ENCODE measurements at places on chromosomes 12 and 14. TPM values are rescaled to one million over a fixed set of nuclear protein-coding genes. Genes with fewer than 3 reads are reported as not detected.
A peak's percentile ranks its signal among the peaks of the same experiment; 100 is the strongest.

GRCh38 chr14:35287431-35288013 is 4.7 kb upstream of the PSMA6 start:
- DNase-seq: peak; percentile 62

The GUCY2C gene
- not detected for total RNA-seq

The CCDC177 gene
- total RNA-seq: not detected

The FOXM1 gene
- total RNA-seq: 38.8 TPM

DNA sequence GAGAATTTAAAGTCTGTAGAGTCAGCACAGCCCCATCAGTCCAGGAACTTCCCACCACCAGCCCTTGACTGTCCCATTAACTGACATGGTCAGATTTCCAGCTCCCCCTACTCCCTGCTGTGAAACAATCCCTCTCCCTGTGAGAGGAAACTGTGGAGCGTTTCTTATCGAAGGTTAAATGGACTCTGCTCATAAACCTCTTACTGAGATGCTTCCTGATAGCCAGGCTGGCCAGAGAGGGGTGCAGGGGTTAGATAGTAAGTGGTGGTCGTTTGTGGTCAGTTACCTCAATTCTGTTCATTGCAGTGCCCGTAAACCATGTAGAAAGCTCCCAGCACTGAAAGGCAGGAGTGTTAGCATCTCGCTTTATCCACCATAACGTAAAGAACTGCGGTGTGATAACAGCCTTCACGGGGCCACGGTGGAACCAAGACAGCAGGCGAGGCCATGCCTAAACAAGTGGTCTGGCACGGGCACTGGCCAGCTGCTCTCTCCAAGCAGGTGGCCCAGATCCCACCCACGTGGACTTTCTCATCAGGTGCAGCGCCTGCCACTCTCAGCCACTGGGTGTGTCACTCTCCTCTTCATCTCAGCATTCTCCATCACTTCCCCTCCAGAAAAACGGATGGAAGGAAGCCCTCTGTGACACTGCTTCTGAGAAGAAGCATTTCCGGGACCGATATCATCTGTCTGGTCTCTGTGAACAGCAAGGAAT is 102.2 kb downstream of the FBXL14 start:
- DNase-seq: no peak

The MBD6 gene
- total RNA-seq: 0.91 TPM

The SLC7A7 gene
- total RNA-seq: 0.51 TPM

The KRT74 gene
- not detected for total RNA-seq

The HOXC13 gene
- total RNA-seq: 2.8 TPM

GRCh38 chr12:51941604-51942003 is 9.9 kb upstream of the ACVR1B start:
- no peak for DNase-seq

The CDCA3 gene
- 107 TPM for total RNA-seq

The GSG1 gene
- total RNA-seq: not detected

- no peak for DNase-seq
These were observed 13.9 kb downstream of the TMEM119 start for GRCh38 chr12:108583991-108584390.

The RBP5 gene
- 0.46 TPM for total RNA-seq

The GPR162 gene
- total RNA-seq: 0.74 TPM

DNA sequence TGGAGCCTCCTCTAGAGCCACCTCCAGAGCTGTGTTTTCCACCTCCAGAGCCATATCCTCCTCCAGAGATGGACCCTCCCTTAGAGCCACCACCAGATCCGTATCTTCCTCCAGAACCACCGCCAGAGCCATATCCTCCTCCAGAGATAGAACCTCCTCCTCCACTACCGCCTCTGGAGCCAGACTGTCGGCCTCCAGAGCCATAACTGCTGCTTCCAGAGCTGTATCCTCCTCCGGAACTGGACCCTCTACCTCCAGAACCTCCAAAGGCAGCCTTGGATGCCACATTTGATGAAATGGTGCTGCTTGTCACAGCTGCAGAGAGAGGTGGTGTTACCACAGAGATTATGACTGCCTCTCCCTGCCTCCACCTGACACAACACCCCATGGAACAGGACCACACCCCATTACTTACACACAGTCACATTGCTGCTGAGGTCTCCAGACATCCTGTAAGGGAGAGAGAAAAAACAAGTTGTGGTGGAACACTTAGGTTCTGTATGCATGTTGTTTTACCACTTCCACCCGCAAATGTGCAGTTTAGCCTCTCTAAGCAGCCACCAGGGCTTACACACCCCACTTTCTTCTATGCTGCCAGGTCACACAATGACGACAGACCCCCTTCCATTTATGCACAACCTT is 6.8 kb downstream of the KRT2 start:
- DNase-seq: no peak

The INHBC gene
- not detected for total RNA-seq

DNA sequence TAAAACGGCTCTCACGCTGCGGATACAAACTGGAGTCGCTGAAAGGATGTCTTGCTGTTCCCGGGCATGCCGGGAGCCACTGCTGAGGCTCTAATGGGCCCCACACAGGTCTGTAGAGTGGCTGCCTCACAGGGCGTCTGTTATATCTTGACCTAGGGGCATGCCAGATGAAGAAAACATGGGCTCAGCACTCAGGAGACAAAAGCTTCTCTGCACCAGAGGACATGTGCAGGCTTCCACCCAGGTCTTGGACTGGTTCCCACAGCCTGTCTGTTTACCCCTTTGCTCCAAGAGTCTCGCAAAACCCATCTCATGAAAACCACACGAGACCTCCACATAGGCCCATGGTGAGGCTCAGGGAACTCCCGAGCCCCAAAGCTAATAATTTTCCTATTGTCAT is 134.2 kb downstream of the RPS29 start:
- no peak for DNase-seq

- DNase-seq: no peak
These were observed 2.2 kb downstream of the ANKRD33 start for GRCh38 chr12:51890133-51890464.

The RPGRIP1 gene
- total RNA-seq: not detected

- no peak for DNase-seq
These were observed 446.1 kb downstream of the ZFP36L1 start for GRCh38 chr14:68346556-68347343.

The SHMT2 gene
- total RNA-seq: 236 TPM

GRCh38 chr14:100140452-100141078 is 18.9 kb downstream of the DEGS2 start:
- DNase-seq: no peak

- DNase-seq: no peak
These were observed 49.1 kb downstream of the PTGER2 start for GRCh38 chr14:52363041-52363704.

- peak; percentile 33 for DNase-seq
These were observed 670 bp upstream of the PSMA3 start for GRCh38 chr14:58243790-58244555.

The PTPRQ gene
- not detected for total RNA-seq

- peak; percentile 1 for DNase-seq
These were observed 378.1 kb downstream of the ALG10 start for GRCh38 chr12:34400411-34400881.

DNA sequence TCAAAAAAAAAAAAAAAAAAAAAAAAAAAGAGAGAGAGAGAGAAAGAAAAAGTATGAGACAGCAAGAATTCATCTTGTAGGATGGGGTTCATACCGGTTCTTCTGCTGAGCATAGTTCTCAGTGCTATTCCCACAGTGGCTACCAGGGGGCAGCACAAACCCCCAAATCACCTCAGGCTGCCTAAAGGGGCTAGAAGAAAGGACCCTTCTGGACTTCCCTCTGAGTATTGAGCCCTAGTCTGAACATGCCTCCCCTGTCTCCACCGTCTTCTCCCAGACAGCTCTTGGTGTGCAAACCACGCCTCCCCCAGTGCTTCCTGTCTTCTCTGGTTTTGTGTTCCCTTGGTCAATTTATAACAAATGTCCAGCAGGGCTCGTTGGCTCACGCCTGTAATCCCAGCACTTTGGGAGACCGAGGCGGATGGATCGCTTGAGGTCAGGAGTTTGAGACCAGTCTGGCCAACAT is 31.3 kb upstream of the SMUG1 start:
- DNase-seq: peak; percentile 77

DNA sequence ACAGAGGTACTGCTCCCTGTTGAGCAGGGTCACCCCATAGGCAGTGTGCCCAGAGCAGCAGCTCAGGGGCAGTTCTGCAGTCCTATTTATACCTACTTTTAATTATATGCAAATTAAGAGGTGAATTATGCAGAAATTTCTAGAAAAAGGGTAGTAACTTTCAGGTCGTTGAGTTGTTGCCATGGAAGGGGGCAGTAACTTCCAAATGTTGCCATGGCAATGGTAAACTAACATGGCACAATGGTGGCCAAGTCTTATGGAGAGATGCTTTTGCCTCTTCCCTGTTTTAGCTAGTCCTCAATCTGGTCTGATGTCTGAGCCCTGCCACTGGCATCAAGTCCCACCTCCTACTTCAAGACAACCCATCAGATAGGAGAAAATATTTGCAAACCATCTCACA is 30.4 kb upstream of the P2RX7 start:
- no peak for DNase-seq

DNA sequence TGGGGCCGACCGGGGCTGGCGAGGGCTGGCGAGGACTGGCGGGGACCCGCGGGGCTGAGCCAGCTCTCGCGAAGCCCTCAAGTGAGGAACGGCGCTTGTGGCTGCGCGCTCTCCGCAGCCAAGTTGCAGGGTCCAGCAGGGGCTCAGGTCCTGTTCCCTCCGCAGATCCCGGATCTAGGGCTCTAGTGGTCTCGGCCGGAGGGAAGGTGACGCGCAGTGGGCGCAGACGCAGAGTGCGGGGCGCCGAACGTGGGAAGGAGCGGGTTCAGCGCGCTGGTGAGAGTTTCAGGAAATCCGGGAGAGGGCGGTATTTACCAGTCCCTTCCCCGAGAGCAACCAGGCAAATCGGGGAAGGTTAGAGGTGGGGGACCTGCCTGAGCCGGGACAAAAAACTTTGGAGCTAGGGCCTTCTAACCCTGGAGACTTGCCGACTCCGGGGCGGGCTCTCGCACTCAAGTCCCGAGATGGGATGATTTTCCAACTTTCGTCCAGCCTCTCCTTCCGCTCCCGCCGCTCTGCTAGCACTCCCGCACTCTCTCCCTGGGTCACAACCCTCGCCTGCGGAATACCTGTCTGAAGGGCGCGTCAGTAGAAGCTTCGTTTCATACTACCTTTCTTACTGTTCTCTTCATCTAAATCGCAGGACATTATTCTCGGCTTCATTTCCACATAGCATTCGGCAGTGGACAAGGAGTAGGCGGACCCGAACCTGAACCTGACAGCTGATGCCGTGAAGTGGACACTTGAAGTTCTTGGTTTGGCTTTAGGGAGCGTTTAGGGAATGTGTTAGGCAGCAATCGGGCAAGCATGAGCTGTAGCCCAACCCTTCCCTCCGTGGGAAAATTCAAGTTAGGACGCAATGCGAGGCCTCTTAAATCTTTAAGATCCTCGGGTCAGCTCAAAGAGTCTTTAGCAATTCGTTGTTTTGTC is 13.6 kb upstream of the PAX9 start:
- DNase-seq: peak; percentile 89

The TMCC3 gene
- total RNA-seq: 1.5 TPM

- DNase-seq: no peak
These were observed 23.7 kb upstream of the CHST11 start for GRCh38 chr12:104433061-104433460.

- DNase-seq: no peak
These were observed 60.4 kb downstream of the RASSF8 start for GRCh38 chr12:26018926-26019325.

GRCh38 chr14:41302776-41303175 is 303.9 kb upstream of the LRFN5 start:
- no peak for DNase-seq
